Endothelial cell (in vitro differentiated cells): ENCODE measurements at places on chromosomes 6 and 20.
A peak's percentile ranks its signal among the peaks of the same experiment; 100 is the strongest.

GRCh38 chr20:61118429-61119224 is 133.4 kb upstream of the CDH4 start:
- no peak overlapping the region for H3K27ac ChIP-seq
- no peaks in the 10 kb centered on the region for H3K36me3 ChIP-seq
- H3K4me3 ChIP-seq: no peak overlapping the region
- DNase-seq: no peak

- H3K27me3 ChIP-seq: no peaks in the 10 kb centered on the region
- H3K36me3 ChIP-seq: no peaks in the 10 kb centered on the region
- no peak overlapping the region for H3K4me3 ChIP-seq
- no peak overlapping the region for H3K27ac ChIP-seq
- DNase-seq: no peak
Observed at GRCh38 chr6:80382811-80383210, 276.3 kb downstream of the BCKDHB start.

DNA sequence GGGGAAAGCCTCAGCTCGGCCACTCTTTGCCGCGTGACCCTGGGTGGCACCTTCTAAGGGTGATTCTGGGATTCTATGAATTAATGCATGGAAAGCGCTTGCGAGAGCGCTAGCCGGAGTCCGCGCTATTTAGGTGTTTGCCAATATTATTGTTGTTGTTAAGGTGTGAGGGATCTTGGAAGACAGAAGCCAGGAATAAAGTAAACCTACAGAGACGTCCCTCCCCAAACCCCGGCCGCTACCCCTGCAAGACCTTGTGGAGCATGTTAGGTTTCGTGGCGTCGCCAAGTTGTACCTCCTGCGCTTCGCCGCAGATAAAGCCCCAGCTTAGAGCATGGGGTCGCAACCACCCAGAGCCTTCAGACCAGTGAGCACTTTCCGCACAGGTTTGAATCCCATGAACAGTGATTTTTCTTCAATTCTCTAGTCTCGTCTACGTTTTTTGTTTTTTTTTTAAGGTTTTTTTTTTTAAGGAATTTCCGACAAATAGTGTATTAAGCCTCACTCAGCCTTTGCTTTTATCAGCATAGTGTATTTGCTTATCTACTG is 16.9 kb upstream of the ZSCAN9 start:
- H3K36me3 ChIP-seq: no peaks in the 10 kb centered on the region
- H3K27me3 ChIP-seq: peaks cover 17% of the 10 kb centered on the region
- H3K4me1 ChIP-seq: peaks cover 25% of the 10 kb centered on the region
- no peak for DNase-seq

DNA sequence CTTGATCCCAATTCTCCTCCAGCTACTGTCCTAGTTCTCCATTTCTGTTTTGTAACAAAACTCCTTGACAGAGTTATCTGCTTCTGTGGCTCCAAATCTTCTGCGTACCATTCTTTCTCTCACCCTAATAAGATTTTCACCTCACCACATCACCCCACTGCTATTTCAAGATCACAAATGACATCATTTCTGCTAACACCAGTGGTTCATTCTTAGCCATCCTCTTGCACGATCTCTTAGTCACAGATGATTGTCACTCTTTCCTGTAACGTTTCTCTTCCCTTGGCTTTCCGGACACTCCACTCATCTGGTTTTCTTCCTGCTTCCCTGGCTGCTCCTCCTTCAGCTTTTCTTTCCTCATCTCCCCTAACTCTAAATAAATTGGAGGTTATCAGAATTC is 56.8 kb upstream of the FABP7 start:
- H3K27ac ChIP-seq: no peak overlapping the region
- DNase-seq: no peak
- H3K4me1 ChIP-seq: no peaks in the 10 kb centered on the region
- no peaks in the 10 kb centered on the region for H3K27me3 ChIP-seq
- no peak overlapping the region for H3K4me3 ChIP-seq

DNA sequence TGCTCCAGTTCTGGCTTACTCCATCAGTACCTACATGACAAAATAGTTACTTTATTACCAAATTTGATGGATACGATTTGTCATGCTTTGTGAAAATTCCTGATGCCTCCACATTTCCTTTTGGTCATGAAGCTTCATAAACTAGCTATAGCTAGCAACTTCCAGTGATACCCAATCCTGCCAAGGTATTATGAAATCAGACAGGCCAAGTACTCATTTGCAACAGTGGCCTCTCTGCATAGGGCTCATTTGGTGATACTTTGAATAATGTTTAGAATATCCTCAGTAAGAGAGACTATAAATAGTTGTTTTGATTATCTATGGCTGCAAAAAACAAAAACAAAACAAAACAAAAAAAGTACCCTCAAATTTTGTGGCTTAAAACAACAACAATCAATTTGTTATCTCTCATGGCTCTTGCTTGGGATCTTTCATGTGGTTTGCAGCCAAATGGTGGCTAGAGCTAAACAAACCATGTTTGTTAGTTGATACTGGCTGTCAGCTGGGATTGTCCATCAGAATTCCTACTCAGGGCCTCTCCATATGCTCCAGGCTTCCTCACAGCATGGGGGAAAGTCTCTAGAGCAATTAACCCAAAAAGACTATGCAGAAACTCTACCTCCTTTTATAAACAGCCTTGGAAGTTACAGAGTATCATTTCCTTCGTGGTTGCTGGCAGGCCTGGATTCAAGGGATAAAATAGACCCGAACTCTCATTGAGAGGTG is 10.1 kb upstream of the PRL start:
- H3K36me3 ChIP-seq: peaks cover 7% of the 10 kb centered on the region
- H3K27me3 ChIP-seq: peaks cover 4% of the 10 kb centered on the region
- H3K27ac ChIP-seq: no peak overlapping the region
- H3K4me3 ChIP-seq: no peak overlapping the region
- no peak for DNase-seq

DNA sequence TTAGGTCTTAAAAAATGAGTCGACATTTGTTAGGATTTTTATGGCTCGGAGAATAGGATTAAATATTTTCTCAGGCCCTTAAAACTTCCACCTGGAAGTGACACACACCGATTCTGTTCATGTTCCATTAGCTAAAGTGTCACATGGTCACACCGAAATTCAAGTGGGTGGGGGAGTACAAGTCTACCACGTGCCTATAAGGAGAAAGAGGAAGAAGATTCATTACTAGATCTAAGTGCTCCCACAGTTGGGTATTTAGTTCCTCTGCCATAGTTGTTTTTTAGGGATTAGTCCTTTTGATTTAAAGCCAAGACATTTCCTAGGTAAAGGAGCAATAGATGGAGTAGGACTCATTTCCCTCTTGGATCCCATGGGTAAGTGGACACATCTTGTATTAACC is 4.9 kb upstream of the TOX2 start:
- peaks cover 3% of the 10 kb centered on the region for H3K36me3 ChIP-seq
- H3K27me3 ChIP-seq: peaks cover 8% of the 10 kb centered on the region
- no peak overlapping the region for H3K4me3 ChIP-seq
- DNase-seq: no peak
- peaks cover 6% of the 10 kb centered on the region for H3K4me1 ChIP-seq
- H3K27ac ChIP-seq: no peak overlapping the region

DNA sequence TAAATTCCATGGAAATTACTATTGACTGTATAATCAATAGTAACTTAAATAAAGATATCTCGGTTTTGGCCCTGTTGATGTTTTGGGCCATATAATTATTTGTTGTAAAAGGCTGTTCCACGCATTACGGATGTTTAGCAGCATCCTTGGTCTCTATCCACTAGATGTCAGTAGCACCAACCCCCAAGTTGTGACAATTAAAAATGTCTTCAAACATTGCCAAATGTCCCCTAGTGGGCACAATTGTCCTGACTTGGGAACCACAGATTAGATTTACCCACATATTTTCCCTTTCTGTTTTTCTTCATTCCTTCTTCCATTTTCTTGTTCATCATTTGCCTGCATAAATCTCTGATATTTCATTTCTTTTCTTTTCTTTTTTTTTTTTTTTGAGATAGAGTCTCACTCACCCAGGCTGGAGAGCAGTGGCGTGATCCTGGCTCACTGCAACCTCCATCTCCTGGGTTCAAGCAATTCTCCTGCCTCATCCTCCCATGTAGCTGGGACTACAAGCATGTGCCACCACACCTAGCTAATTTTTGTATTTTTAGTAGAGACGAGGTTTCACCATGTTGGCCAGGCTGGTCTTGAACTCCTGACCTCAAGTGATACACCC is 13.6 kb upstream of the WFDC8 start:
- no peak overlapping the region for H3K4me3 ChIP-seq
- H3K27ac ChIP-seq: no peak overlapping the region
- no peaks in the 10 kb centered on the region for H3K36me3 ChIP-seq
- H3K27me3 ChIP-seq: no peaks in the 10 kb centered on the region

DNA sequence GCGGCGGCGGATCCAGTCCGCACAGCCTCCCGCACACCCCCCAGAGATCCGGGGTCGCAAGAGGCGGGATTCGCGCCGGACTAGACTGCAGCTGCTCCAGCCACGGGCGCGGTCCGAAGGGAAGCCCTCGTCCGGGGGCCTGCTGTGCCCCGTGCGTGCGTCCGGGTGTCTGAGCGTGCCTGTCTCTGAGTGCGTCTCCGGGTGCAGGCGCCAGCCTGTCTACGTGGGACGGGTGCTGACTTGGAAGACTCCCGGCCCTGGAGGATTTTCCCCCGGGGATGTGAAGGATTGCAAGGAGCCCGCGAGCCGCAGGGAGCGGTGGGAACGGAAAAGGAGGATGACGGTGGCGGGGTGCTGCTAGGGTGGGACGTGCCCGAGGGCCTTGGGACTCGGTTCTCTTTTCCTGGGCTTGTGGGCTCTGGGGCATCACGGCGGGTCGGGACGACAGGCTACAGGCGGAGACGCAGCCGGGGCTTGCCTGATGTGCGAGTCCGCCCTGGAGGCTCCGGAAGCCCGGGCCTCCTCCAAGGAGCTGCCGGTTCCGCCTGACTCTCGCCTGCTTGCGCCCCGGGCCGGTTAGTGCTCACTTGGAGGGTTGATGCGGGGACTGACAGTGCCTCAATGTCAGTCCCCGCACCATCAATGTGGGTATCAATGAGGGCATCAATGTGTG is 5.7 kb downstream of the MAFB start:
- H3K27ac ChIP-seq: no peak overlapping the region
- H3K4me3 ChIP-seq: peak overlapping the region; percentile 77
- peak; percentile 42 for DNase-seq
- H3K27me3 ChIP-seq: peaks cover 33% of the 10 kb centered on the region

GRCh38 chr6:150633486-150633834 is 33.8 kb downstream of the PLEKHG1 start:
- H3K27me3 ChIP-seq: peaks cover 3% of the 10 kb centered on the region
- H3K4me3 ChIP-seq: peak overlapping the region; percentile 5
- peaks cover 22% of the 10 kb centered on the region for H3K36me3 ChIP-seq
- peaks cover 83% of the 10 kb centered on the region for H3K4me1 ChIP-seq

GRCh38 chr6:157427969-157428368 is 47.0 kb downstream of the ZDHHC14 start:
- H3K27ac ChIP-seq: no peak overlapping the region
- DNase-seq: no peak
- peaks cover 5% of the 10 kb centered on the region for H3K36me3 ChIP-seq
- H3K4me3 ChIP-seq: no peak overlapping the region
- H3K27me3 ChIP-seq: peaks cover 9% of the 10 kb centered on the region

GRCh38 chr6:155228546-155229166 is 35.2 kb upstream of the CLDN20 start:
- no peak overlapping the region for H3K27ac ChIP-seq
- peak overlapping the region; percentile 64 for H3K4me3 ChIP-seq
- H3K4me1 ChIP-seq: peaks cover 4% of the 10 kb centered on the region
- H3K27me3 ChIP-seq: peaks cover 7% of the 10 kb centered on the region

DNA sequence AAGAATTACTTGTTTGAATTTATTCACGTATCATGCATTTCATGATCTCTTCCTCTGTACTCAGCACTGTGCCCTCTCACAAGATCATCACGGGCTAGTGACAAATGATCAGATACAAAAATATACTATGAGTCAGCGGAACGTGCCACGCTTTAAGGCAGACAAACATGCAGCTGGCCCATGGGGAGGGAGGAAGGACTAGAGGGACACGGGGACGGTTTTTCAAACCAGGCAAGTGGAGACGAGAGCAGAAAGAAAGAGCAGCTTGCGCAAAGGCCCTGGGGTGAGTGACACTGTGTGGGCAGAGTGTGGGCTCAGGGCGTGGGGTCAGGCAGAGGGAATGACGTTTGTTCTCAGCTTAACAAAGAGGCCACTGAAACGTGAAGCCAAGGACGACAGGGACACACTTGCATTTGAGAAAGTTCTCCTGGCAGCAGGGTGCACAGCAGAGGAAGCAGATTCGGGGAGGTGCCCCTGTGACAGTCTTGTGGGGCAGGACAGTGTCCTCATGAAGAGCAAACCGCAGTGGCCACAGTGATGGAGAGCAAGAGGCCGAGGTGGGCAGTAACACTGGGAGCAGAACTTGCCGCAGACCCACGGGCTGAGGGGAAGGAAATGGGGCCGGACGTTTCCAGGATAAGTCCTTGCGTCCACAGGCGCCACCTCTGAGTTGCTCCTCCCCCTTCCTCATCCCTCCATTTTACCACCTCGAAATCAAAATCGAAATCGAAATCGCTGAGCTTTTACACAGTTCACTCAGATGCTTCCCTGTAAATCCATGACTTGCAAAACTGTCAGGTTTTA is 6.9 kb upstream of the RPS6KA2 start:
- H3K36me3 ChIP-seq: peaks cover 12% of the 10 kb centered on the region
- peak overlapping the region; percentile 12 for H3K27ac ChIP-seq
- DNase-seq: no peak
- peaks cover 17% of the 10 kb centered on the region for H3K27me3 ChIP-seq

- peaks cover 7% of the 10 kb centered on the region for H3K4me1 ChIP-seq
- no peak overlapping the region for H3K4me3 ChIP-seq
- peaks cover 7% of the 10 kb centered on the region for H3K36me3 ChIP-seq
- H3K27me3 ChIP-seq: peaks cover 4% of the 10 kb centered on the region
Observed at GRCh38 chr6:5423251-5423650, 161.9 kb downstream of the FARS2 start.

GRCh38 chr20:43237651-43238168 is 48.0 kb upstream of the PTPRT start:
- no peaks in the 10 kb centered on the region for H3K4me1 ChIP-seq
- H3K4me3 ChIP-seq: no peak overlapping the region
- DNase-seq: no peak
- no peak overlapping the region for H3K27ac ChIP-seq
- H3K27me3 ChIP-seq: peaks cover under 1% of the 10 kb centered on the region

DNA sequence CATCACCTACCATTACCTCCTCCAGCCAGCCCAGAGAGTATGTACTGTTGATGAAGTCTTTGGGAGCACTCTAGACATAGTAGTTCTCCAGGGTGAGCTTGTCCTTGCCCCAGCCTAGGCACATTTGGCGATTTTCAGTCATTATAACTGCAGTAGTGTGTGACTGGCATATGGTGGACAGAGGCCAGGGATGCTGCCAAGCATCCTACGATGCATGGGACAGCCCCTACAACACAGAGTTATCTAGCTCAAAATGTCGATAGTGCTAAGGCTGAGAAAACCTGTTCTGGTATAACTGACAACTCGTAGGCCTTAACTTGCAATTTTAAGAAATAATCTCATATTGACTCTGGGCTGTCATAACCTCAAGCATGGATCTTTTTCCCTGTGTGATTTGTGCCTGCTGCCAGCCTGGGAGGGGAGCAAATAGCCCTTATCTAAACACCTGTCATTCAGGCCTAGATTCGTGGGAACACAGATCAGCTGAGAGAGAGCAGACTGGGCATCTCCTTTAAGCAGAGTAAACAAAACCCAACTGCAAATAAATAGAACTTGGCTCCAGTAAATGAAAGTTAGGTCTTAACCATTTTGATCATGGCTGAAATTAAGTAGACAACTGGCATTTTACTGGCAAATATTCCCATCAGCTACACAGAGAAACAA is 102.6 kb downstream of the SPTLC3 start:
- H3K27ac ChIP-seq: no peak overlapping the region
- no peak overlapping the region for H3K4me3 ChIP-seq
- H3K36me3 ChIP-seq: no peaks in the 10 kb centered on the region
- H3K27me3 ChIP-seq: peaks cover 3% of the 10 kb centered on the region

GRCh38 chr6:113287396-113287795 is 569.7 kb upstream of the MARCKS start:
- H3K27me3 ChIP-seq: no peaks in the 10 kb centered on the region
- DNase-seq: no peak
- no peaks in the 10 kb centered on the region for H3K4me1 ChIP-seq
- H3K27ac ChIP-seq: no peak overlapping the region
- H3K36me3 ChIP-seq: peaks cover 3% of the 10 kb centered on the region
- H3K4me3 ChIP-seq: no peak overlapping the region
